ENCODE measurements at places on chromosomes 2 and 18.
A peak's percentile ranks its signal among the peaks of the same experiment; 100 is the strongest.

DNA sequence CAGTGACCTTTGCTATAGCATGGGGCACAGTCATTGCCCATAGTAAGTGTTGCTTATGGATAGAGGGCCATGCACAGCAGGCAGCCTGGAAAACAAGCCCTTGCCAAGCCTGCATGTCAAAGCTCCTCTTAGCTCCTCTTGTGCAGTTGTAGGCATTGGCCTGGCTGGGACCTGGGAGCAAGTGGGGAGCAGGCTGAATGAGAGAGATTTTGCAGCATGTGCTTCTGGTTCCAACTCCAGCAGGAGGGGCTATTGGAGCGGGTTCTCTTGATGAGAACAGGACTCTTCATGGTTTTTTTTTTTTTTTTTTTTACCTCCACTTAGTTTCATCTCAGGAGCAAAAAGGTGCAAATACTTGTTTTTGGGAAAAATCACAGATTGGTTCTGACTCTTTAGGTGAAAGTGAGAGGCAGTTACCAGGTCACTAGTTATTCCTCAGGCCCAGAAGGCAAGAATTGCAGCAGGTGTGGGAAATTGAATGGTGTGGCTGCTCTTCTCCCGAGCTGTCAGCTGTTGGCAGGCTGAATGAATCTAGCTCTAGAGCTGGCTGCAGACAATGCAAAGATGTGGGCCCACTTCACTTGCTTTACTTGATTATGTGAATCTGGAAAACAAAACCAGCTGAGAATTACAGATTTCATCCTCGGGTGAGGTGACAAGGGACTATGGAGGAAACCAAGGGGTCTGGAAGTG, 95.9 kb downstream of the MAP4K4 start:
- no peak for DNase-seq

DNA sequence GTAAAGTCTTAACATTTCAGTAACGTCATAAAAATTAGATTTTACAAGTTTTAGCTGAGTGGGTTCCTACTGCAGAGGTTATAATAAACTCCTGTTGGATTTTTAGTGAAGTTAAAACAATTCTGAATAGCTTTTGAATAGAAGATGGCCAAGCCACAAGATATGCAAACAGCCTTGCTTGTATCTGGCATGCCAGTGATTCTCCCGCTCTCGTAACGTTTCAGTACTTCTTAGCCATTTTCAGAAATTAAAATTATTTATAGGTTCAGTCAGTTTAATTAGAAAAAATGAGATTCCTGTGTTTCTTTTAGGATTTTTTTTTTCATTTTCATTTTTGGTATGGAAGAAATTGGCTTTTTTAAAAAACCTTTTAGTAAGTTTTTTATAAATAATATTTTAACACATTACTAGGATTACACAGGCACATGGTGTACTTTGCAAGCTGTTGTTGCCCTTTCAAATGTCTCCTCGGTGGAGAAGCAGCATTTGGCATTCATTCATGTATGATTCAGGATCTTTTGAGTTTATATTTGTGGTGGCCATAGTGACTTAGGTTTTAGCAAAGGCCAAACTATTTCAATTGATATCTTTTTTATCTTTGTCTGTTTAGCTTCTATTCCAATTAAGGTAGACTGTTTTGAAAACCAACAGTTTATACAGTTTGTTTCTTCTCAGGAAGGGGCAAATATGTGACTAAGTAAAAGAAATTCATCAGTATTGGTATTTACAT, 30.6 kb upstream of the RND3 start:
- no peak for DNase-seq

DNA sequence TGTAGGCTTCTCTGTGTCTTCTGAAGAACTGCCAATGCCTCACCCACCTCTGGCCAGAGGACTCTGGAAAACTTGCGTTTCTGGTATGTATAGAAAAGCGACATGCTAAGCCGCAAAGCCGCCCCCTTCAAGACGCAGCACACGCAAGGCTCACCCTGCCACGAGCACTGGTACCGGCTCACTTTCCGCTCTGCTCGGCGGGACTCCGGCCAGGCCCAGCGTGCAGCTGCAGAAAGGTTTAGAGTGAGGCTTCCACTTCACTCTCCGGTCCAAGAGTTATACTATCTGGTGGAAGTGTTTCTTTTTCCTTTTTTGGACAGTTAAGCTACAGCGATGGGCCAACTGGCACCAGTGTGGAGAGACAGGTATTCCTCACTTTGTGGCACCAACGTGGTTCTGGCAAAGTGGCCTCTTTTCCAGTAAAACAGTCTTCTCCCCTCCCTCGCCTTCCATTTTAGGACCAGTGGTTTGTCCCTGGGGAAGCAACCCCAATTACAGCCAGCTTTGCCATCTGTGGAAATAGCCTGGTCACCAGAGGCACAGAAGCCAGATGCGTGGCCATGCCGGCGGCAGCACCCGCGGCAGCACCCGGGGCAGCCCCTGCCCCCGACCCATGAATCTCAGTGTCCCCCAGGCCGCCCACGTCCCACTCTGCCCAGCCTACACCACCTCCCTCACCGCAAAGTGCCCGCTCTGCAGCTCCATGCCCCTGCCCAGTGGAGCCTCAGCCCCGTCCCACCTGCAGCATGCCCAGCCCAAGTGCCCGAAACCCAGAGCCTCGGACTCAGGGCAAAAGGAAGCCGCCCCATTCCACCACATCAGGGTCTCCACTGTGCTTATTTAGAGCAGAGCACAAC, 91.6 kb upstream of the CTDP1 start:
- no peak for DNase-seq

DNA sequence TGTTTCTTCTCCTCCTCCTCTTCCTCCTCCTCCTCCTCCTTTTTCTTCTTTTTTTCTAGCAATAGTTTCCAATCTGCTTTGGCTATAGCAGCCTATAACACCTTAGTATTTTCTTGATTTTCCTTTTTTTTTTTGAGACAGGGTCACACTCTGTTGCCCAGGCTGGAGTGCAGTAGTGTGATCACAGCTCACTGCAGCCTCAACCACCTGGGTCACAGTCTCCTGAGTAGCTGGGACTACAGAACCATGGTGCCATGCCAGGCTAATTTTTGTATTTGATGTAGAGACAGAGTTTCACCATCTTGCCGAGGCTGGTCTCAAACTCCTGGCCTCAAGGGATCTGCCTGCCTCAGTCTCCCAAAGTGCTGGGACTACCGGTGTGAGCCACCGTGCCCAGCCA, 10.7 kb upstream of the THNSL2 start:
- no peak for DNase-seq

DNA sequence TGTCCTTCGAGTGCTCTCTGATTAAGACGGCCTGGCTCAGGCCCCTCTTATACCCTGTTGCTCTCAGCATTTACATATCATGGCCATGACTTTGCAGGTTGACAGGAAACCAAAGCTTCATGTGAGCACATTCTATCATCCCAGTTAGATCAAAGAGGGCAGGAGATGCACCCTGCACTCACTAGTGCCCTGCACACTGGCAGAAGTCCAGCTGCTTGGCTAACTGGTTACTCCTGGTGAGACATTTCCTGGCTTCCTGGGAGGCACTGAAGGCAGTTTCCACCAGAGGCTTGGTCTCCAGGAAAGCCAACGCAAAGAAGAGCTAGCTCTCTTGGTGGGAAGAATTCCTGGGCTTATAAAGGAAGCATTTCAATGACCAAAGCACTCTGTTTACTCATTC, 66.3 kb downstream of the LIPG start:
- DNase-seq = no peak

DNA sequence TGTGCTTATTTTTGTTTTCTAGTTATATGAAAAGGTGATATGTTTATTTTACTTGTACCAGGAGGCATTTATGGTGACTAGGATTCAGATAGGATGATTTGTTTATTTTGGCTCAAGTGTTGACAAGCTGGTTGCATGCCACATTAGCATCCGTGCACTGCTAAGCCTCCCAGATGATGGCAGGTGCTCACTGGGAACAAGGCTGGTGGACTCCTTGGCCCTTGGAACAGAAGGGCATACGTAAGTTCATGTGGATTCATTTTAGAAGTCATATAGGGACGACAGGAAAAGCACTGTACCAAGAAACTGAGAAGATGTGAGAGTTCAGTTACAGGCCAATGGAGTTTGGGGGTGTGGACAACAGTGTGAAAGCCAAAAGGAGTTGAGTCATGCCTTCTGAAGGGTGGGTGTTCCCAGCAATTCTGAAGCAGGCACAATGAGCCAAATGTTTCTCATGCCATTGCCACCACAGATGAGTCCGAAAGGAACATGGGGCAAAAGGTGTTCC, 166.2 kb downstream of the PHLPP1 start:
- peak; percentile 18 for DNase-seq

DNA sequence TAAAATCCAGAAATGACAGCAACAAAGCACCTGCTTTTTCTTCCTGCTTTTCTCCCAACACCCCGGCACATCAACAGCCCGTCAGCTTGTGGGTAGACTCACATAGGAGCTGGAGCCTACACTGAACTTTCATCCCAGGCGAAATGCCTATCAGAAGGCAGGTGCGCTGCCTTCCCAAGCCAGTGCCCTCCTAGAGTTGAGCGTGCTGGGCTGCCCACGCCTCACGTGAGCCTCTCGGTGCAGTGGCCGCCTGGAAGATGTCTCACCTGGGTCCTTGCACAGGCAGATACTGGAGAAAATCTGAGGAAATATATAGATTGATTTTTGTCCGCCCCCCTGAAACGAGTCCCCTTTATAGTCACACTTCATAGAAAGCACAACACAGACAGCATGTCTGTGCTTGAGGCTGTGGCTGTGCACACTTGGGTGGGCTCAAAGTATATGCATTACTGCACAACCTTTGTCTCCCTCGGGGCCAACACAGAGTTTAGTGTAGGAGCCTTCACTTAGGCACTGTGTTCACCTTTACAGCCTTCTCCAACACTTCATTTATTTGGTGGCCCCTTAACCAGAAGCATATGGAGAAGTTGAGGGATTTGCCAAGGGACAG, 112.5 kb downstream of the SMAD7 start:
- DNase-seq = peak; percentile 13

- no peak for DNase-seq
Measured at GRCh38 chr2:149559341-149560068, 28.1 kb downstream of the MMADHC start.

- DNase-seq = no peak
Measured at GRCh38 chr2:223048519-223048918, 3.5 kb upstream of the KCNE4 start.

GRCh38 chr18:55296778-55297177, 291.2 kb downstream of the TCF4 start:
- DNase-seq = no peak

DNA sequence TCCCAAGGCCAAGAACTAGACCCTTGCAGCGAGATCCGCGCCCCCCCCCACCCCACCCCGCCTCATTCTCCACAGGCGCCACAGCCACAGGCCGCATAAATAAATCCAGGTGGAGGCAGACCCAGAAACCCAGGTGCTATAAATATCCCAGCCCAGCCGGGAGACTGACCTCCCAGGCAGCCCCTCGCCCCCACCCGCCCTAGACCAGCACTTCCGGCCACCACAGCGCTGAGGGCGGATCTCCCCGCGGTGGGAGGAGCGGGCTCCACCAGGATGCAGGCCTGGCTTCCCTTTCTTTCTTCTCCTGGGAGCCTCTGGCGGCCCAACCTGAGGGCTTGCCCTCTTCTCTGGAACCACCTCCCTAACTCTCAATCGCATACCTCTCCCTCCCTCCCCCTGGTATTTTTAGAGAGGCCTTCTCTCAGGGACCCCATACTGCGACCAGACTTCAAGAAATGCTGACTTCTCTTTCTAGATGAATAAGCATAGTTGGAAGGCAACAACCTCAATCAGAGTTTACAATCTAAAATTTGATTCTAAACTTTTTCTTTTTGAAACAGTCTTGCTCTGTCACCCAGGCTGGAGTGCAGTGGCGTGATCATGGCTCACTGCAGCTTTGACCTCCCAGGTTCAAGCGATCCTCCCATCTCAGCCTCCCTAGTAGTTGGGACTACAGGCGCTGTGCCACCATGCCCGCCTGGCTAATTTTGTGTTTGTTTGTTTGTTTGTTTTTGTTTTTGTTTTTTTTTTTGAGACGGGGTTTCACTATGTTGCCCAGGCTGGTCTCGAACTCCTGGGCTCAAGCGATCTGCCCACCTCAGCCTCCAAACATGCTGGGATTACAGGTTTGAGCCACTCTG, 55.0 kb downstream of the PKDCC start:
- peak; percentile 86 for DNase-seq

DNA sequence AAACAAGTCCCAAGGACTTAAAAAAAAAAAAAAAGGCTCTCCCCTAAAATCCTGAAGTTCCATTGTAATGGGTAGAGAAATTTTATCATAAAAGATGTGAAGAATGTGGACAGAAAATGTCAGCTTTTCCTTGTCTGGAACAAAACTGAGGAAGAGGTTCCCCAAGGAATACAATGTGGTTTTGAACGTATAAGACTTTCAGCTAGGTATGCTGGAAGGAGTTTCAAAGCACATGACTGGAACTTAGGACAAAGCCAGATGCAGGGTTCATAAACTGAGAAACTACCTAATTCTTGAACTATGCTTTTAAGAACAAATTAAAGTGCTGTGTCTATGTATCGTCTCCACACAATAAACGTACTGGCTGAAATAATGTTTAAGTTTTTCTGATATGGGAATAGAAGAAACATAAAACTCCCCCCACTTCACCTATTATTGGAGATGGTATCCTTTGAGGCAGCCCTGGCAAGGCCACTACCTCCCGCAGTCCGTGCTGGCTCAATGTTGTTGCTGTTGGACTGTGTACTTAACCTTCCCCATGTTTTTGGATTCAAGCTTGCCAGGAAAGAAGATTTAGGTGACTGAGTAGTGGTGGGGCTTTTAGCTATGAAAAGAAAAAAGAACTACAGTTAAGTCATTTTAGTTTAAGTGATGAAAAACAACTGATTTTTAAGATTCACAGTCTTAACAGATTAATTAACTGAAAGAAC, 84.2 kb upstream of the DNER start:
- DNase-seq = no peak

- DNase-seq = no peak
Measured at GRCh38 chr18:59627414-59627813, 69.8 kb downstream of the CCBE1 start.

- DNase-seq = no peak
Measured at GRCh38 chr2:144707736-144708326, 187.9 kb upstream of the ZEB2 start.

DNA sequence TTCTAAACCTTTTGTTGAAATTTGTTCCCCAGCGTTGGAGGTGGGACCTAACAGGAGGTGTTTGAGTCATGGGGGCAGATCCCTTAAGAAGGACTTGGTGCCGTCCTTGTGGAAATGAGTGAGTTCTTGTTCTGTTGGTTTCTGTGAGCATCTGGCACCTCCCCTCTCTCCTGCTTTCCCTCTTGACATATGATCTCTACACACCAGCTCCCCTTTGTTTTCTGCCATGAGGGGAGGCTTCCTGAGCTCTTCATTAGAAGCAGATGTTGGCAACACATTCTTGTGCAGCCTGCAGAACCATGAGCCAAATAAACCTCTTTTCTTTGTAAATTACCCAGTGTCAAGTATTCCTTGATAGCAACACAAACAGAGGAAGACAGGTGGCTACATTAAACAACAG, 23.8 kb downstream of the NABP1 start:
- no peak for DNase-seq

DNA sequence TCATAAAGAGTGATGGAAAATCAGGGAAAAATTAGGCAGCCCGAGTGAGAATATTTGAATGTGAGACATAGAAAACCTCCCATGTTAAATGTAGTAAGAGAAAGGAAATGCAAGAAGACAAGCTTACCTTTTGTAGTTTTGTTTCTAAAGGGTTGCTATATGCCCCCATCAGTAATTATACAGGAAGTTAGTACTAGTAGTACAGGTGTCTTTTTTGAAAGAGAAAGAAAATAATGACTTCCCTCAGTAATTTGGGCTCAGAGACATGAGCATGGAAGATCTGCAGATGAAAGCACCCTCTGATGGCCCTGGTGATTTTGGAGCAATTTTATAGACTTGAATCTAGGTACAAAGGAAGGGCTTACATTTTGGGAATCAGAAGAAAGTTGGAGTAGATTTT, 80.8 kb downstream of the RHBDD1 start:
- DNase-seq = no peak

Measured in right cardiac atrium (tissue), 5 donors.